RKO (cell line): ENCODE measurements at places on chromosomes 16 and 17.

DNA sequence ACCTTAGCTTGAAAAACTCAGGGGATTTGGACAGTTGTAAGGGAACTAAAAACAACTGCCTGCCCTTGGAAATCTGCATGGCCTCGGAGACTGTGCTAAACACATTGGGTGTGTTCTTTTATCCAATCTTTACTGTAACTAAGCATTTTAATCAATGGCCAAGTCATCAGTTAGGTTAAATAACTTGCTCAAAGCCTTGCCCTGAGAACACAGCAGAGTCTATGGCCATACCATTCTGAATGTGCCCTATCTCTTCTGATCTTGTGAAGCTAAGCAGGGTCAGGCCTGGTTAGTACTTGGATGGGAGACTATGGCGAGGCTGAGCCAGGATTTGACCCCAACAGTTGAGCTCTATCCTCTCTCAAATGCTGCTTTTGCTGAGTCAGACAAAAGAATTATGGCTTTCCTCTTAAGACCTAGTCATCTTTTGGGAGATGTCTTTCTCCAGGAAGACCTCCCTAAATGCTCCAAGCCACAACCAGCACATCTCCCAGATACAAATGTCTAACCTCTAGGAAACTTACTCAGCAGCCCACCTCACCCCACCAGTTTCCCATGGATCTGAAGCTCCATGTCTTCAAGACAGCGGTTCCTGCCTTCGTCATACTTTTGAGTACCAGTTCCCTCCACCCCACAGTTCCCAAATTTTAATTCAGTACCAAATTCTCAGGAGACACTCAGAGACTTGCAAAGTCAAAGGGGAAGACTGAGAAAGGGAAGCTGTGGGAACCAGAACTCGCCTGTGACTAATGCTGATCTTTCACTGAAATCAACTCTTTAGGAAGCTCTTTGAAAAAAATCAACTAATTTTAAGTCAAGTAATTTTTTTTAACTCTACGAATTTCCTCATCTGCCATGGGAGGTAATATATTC lies 336.1 kb downstream of the MAF start:
- no peak for DNase-seq

- no peak for DNase-seq
These were observed 76.8 kb upstream of the LGALS9 start for GRCh38 chr17:27554152-27554551.

DNA sequence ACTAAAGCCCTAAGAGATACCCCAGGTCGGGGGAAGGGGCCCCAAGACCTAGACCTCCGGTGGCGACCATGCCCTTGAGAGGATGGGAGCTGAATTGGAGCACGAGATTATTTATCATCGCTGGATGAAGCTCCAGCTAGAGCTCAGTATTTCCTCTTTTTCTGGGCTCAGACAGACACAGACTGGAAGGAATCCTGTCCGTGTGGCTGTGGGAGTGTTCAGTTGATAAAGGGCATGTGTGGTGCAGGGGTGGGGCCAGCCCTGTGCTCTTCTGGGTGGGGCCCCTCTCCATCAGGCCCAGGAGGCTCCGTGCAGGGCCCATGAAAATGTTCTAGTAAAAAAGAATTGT lies 6.3 kb upstream of the CBX4 start:
- DNase-seq = no peak

- DNase-seq = peak; percentile 92
These were observed 5.1 kb upstream of the GGT6 start for GRCh38 chr17:4565209-4566141.

DNA sequence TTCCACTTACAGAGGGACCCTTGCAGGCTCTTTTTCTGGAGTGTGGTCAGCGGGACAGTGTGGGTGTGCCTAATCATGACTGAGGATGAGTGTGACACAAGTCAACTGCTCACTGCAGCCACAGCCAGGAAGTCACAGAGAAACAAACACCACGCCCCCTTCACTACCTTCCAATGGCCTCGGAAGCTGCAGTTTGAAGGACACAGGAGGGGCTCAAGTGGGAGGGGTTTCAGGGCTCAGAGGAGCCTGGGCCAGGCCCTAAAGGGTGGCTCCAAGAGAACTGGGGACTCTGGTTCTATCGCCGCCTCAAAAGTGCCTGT lies 116.2 kb upstream of the SDK2 start:
- no peak for DNase-seq
